ENCODE measurements at places on chromosomes 11 and 22.

DNA sequence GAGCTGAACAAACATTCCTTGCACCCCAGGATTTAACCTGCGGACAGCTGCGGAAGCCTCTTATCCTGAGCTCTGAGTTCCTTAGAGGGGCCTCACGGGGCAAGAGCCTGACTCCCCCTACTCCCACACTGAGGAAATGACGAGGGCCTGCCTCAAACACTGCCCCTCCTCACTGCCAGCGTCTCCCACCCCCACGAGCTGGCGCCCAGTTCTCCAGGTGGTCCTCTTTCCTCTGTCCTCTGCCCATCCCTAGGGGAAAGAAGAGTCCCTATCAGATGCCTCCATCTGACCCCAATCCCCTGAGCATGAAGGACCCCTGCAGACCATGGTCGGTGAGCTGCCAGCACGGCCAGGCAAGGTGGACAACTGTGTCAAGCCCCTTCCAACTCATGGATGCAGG lies 14.3 kb downstream of the CHST1 start:
- no peak for DNase-seq

- no peak for DNase-seq
Observed at GRCh38 chr11:2943711-2944118, 14.5 kb upstream of the PHLDA2 start.

- no peak for DNase-seq
Observed at GRCh38 chr11:68498321-68498720, 37.8 kb downstream of the PPP6R3 start.

GRCh38 chr22:20656902-20657836 lies 116.7 kb upstream of the SERPIND1 start:
- DNase-seq: no peak

Data from iPS-NIHi11 (cell line).